Endothelial cell (in vitro differentiated cells): ENCODE measurements at places on chromosomes 13 and 19. TPM values are rescaled to one million over a fixed set of nuclear protein-coding genes. Genes with fewer than 3 reads are reported as not detected.

- H3K4me3 ChIP-seq: no peak overlapping the region
- H3K4me1 ChIP-seq: no peaks in the 10 kb centered on the region
- H3K27me3 ChIP-seq: no peaks in the 10 kb centered on the region
- H3K27ac ChIP-seq: no peak overlapping the region
Measured at GRCh38 chr13:99486996-99487395, 14.3 kb upstream of the TM9SF2 start.

GRCh38 chr19:7926021-7926726 is at the start of gene CTXN1:
CTXN1 (minus strand) TSS chr19:7926135; CDS start chr19:7925538, 597 bp downstream.
- peaks cover 19% of the 10 kb centered on the region for H3K27me3 ChIP-seq
- peak within 1 kb of the TSS; percentile 64 for H3K27ac ChIP-seq
- H3K4me1 ChIP-seq: peaks cover 4% of the 10 kb centered on the region
- H3K4me3 ChIP-seq: peak within 1 kb of the TSS; percentile 88
- peak; percentile 85 for DNase-seq
- H3K36me3 ChIP-seq: peaks cover 12% of the 10 kb centered on the region

ZNF714 gene
- 16.8 TPM for total RNA-seq

GRCh38 chr13:32993145-32993544 is 23.1 kb upstream of the KL start:
- DNase-seq: no peak
- no peak overlapping the region for H3K4me3 ChIP-seq
- no peaks in the 10 kb centered on the region for H3K36me3 ChIP-seq

ATXN8OS gene
- not detected for total RNA-seq

DNA sequence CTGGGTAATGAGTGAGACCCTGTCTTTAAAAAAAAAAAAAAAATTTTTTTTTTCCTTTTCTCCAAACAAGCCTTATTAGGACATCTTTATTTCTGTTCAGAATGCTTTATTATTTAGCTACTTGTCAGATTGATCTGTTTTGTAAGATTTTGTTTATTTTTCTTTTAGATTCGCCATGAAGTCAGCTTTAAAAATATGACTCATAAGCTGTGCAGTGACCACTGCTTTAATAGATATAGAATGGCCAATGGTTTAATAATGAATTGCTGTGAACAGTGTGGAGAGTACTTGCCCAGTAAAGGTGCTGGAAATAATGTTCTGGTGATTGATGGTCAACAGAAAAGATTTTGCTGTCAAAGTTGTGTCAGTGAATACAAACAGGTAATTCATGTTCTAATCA is 47.7 kb downstream of the ZMYM2 start:
- no peak for DNase-seq
- H3K27ac ChIP-seq: no peak overlapping the region
- H3K4me1 ChIP-seq: no peaks in the 10 kb centered on the region
- no peak overlapping the region for H3K4me3 ChIP-seq
- peaks cover 2% of the 10 kb centered on the region for H3K27me3 ChIP-seq
